ENCODE measurements at places on chromosomes 3 and 15. TPM values are rescaled to one million over a fixed set of nuclear protein-coding genes. Genes with fewer than 3 reads are reported as not detected.

Gene LRRN1
- total RNA-seq = 0.10 TPM

DNA sequence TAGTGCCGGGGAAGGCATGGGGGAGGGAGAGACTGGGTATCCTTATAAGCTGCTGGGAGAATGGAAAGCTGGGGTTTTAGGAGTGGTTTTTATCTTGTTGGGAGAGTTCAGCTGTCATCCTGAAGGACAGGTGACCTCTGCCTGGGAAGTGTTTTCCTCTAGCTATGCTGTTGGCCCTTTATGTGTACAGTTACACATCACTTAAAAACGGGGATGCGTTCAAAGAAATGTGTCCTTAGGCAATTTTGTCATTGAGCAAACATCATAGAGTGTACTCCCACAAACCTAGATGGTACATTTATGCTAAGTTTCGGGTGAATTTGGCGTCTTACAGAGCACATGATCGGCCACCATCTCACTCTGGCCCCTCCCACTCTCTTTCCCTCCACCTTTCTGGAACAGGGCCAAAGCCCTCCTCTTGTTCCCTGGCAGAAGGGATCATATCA lies 164.3 kb upstream of the NUDT16 start:
- no peak for DNase-seq

GRCh38 chr3:124401843-124402242 lies 328.4 kb upstream of the UMPS start:
- no peak for DNase-seq

Gene KIF15
- total RNA-seq = 20.9 TPM

Gene AGBL1
- total RNA-seq = not detected

- no peak for DNase-seq
Measured at GRCh38 chr3:127106456-127106855, 86.5 kb upstream of the PRR23E start.

Gene ZNF80
- total RNA-seq = 0.12 TPM

DNA sequence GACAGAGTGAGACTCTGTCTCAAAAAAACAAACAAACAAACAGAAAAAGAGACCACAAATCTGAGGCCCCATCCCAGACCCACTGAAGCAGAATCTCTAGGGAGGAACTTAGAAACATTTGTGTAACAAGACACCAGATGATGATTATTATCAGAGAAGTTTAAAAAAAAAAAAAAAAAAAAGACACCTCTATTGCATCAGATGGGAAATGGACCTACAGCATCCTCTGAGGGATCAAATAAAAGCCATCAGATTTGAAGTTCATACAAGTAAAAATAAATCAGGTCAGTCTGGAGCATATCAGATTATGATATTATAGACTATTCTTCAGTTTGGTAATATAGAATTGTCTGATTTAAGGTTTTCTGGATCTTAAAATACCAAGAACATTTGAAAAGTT lies 21.9 kb upstream of the LIPC start:
- no peak for DNase-seq

GRCh38 chr3:9172851-9173321 lies 76.6 kb downstream of the SRGAP3 start:
- DNase-seq = no peak

Gene AGTR1
- not detected for total RNA-seq

GRCh38 chr15:64897345-64897985 lies 14.2 kb upstream of the ANKDD1A start:
- no peak for DNase-seq

DNA sequence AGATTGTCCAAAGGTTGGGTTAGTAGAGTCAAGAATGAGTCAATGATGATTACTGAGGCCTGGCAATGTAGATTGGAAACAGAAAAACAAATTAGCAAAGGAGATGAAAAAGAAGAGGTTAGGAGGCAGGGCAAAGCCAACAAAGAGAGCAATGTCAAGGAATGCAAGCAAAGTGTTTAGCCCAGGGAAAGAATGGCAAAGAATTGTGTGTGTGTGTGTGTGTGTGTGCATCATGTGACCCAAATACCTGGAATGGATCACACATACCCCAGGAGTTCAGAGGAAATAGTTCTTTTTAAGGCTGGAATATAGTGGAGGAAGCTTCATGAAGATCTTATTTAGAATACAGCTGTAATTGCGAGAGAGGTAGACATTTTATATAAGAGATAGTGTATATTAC lies 831.7 kb upstream of the ARPP21 start:
- DNase-seq = no peak

- DNase-seq = no peak
Measured at GRCh38 chr3:96416549-96417255, 397.7 kb upstream of the EPHA6 start.

DNA sequence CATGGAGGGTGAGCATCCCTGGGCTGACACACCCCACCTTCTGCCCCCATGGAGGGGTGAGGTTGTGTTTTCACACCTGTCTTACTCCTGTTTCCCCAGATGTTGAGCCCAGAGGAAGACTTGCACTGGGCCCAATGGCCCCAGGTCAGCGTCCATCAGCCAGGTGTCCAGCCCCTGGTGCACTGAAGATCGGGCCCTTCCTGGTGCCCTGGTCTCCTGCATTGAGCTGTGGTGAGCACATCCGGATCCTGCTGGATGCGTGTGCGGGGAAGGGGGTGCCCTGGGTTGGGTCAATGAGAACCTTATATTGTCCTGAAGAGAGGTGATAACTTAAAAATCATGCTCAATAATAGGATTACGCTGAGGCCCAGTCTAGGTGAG lies 227.3 kb downstream of the SNRPN start:
- DNase-seq = no peak

DNA sequence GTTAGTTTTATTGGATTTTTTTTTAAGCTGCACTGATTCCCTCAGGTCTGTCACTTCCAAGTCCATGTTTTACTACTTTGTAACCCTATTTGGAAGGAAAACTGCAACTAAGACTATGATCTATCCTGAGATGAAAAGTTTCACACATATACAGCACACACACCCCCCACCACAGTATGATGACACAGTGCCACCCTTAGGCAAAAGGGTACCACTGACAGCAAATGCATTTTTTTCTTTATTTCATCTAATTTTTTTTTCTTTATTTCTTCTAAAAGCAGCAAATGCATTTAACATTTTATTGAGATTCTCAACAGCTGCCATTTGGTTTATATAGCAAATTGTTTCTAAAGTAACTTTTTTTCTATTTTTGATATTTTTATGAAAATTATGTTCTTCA lies 21.2 kb downstream of the NGRN start:
- no peak for DNase-seq

DNA sequence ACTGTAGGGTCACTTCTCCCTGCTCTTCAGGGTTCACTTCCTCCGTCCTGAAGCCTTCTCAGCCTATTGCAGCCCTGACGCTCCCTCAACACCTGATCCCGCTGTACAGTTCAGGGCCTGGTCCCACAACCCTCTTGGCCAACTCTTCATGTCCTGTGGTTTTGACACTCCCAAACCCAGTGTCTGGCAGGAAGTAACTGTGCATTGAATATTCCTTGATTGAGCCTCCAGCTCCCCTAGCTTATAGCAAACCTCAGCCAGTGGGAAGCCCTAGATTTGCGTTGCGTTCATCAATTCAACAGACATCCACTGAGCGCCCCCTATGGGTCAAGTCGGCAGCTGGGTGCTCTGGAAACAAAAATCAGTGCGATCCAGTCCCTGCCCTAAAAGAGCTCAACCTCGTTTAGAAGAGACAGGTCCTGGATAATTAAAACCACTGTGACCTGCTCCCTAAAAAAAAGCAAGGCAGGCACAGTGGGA lies 13.5 kb downstream of the UBAP1L start:
- peak; percentile 22 for DNase-seq

DNA sequence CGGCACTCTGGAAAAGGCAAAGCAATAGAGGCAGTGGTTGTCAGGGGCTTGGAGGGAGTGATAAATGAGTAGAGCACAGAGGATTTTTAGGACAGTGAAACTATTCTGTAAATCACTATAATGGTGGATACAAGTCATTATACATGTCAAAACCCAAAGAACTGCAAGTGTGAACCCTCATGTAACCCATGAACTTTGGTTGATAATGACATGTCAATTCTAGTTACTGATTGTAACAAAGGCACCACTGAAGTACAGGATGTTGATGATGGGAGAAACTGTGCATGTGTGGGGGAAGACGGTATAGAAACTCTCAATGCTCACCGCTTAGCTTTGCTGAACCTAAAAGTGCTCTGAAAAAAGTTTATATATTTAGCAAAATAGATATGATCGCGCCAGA lies 36.0 kb downstream of the BTLA start:
- DNase-seq = no peak

- no peak for DNase-seq
Measured at GRCh38 chr15:42392309-42393024, 33.2 kb downstream of the CAPN3 start.

DNA sequence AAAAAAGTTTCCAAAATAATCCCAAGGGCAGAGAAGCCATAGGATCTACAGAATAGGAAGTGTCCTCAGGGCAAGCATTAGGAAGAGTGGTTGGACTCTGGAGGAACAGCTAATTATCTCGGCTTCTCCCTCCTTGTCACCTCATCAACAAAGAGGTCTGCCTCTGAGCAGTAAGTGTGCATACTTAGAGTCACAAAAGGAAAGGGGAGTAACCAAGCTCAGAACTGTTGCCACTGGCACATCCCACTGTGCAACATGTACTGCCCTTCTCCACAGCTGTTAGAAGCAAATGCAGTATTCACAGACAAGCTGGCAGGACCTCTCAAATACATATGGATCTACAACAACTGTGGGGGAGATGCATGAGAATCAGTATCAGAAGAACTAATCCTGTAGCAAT lies 31.5 kb downstream of the NGLY1 start:
- no peak for DNase-seq

Gene SCN11A
- total RNA-seq = 0.05 TPM

DNA sequence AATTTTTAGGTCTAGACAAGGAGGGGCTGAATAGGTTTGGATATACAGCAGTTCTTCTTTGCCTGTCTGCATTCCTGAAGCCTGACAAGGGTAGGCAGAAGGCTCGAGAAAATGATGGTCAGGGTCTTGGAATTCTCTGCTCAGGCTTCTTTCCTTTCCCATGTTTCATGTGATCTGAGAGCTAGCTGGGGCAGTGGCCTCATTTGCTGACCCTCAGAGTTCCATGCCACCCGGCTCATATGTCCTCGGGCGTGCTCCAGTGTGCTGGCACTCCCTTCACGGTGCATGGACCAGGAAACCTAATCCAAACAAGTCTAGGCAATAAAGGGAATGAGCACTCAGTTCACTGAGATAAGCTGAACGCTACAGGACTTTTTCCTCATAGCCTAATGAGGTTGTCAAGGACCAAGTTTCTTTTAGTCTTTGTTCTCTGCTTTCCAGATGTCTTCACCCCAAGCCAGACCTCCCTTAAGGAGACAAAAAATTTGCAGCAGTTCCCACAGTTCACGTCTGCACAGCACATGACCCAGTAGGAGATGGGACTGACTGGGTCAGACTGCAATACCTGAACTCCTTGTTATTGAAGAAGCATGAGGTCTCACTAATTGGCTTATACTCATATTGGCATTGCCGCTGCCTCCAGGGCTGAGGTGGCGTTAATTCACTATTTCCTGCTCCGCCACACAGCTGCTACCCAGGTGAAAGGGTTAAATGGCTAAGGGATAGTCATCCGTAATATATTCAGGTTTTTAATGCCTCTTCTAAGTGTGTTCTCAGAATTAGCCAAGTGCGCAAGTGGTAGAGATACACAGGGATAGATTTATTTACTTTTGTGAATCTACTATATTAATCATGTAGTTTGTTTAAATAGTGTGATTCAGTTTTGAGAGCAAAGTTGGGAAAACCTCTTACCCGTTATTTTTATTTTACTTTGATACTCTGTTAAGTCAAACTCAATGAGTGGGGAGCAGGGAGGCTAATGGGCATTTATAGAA lies 15.3 kb upstream of the RTP4 start:
- DNase-seq = no peak

Gene PARP15
- total RNA-seq = 0.12 TPM

Gene LRTM1
- total RNA-seq = not detected

Gene SEMA3B
- 46.2 TPM for total RNA-seq

Gene C15orf62
- 0.10 TPM for total RNA-seq

Gene TMEM207
- not detected for total RNA-seq

DNA sequence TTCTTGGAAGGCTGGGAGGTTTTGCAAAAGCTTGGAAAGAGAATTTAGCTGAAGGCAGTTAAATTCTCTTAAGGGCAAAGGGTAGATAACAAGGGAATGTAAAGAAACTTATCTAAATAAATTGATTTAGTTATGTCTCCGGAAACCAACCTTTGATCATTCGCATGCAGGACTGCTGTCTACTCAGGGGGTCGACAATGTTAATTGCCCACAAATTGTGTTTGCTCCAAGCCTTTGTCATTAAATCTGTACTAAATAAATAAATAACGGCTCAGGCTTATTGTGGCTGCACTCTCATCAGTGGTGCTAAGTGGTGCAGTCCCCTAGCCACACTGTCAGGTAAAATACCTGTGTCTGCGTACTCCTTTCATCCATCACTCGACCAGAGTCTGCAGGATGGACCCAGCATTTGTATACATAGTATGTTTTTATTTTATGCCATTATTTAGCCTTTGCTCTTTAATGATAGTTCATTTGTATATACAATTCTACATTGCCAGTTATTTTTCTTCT lies 497.4 kb upstream of the RASGRP1 start:
- no peak for DNase-seq

- no peak for DNase-seq
Measured at GRCh38 chr3:115626721-115627120, 3.4 kb downstream of the GAP43 start.

Gene C3orf80
- 2.4 TPM for total RNA-seq

DNA sequence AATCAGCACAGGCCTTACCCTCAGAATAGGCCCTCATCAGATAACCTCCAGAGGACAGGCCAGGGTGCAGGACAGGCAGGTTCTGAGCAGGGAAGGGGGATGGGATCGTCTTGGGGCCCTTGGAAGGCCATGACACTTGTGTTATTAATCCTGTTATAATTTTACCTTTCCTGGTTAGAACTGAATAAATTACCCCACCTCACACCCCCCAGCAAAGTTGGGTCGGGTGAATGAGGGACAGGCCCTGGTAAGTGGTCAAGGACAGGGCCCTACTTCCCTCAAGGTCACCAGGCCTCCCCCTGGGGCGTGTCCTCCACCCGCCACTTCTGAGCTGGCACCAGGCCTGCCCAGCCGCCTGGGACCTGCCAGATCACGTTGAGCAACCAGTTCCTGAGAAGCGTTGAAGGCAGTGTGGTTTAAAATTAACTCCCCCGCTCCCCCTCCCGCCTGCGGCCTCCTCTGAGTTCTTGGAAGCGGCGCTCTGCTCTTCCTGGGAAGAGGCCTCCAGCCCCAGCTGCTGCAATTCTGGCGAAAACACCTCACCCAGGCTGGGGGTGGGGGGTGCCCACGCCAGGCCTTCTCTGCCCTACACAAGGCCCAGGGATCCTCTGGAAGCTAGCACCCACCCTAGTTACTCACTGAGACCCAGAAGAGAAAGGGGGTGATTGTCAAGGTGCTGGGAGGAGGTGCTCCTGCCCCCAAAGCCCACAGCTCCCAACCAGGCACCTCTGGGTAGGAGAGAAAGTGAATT lies 10.6 kb downstream of the CISH start:
- peak; percentile 77 for DNase-seq

- peak; percentile 60 for DNase-seq
Measured at GRCh38 chr15:45399381-45400212, 21.3 kb upstream of the GATM start.

Gene FHIT
- 20.1 TPM for total RNA-seq

- no peak for DNase-seq
Measured at GRCh38 chr15:99163271-99164062, 58.6 kb downstream of the SYNM start.

Gene TRIM71
- 0.17 TPM for total RNA-seq

Gene PHLDB2
- 143 TPM for total RNA-seq

All from HCT116 (cell line).